Stimulated activated CD8-positive, alpha-beta memory T cell treated with anti-CD3 and anti-CD28 coated beads, Interleukin-4, amount 100 ng/mL, for 1 hour (primary cell): ENCODE measurements at places on chromosomes 4 and X.

DNA sequence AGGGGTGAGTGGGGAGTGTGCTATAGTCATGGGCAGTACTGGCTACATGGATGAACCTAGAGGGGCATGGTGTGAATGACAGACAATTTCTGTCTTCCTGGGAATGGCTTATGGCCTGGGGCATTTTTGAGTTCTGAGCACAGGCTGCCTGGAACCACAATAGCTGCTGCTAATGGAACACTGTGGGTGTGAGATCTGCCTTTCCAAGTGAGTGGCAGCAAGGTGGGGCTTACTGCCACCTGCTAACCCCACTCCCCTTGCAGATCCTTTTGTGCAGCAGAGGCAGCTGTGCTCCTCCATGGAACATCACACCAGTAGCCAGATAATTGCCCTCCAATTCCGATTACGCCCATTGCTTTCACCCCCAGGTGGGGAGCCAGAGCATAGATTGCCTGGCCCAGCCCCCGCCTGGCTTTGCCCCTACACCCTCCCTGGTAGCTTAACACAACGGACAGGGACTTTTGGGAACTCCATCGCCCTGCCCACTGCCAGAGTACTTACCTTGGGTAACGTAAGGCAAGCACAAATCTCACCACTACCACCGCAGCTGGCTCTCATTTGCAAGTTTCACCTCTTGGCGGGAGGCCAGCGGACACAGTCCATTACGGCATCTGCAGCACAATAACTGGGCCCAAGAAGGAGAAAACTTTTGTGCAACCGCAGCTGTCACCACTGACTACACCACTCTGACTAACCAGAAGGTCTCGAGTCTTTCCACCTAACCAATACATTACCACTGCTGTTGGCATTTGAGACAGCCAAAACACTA lies 421.2 kb upstream of the NWD2 start:
- no peak for DNase-seq

DNA sequence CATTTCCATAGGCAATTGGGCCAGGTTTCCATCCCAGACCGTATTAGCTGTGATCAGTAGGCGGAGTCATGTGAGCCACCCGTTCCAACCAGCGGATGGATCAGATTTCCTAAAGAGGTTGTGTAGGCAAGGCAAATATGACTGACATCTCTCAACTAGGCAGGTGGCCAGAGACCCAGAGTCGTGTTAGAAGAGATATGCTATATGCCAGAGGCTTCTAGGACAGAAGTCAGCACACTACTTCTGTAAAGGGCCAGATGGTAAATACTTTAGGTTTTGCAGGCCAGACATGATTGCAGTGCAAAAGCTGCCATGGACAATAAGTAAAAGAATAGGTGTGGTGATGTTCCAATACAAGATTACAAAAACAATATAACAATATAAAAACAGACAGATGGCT lies 788.4 kb downstream of the RPA4 start:
- no peak for DNase-seq

DNA sequence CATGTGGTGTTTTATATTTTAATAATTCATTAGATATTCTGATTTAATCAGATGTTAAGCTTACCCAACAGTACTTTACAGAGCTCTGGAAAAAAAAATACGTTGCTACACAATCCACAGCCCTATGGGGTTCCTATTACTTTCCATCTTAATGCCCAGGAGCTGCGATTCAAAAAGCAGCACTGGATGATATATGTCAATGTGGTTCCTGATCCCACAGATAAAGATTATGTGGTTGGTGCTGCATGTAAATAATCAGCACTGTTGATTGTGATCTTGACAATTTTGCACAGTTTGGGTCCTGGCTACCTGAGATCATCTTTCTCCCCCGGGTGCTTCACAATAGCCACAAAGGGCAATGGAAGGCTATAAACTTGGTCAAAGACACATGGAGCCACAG lies 72.7 kb upstream of the DCLK2 start:
- DNase-seq: no peak

DNA sequence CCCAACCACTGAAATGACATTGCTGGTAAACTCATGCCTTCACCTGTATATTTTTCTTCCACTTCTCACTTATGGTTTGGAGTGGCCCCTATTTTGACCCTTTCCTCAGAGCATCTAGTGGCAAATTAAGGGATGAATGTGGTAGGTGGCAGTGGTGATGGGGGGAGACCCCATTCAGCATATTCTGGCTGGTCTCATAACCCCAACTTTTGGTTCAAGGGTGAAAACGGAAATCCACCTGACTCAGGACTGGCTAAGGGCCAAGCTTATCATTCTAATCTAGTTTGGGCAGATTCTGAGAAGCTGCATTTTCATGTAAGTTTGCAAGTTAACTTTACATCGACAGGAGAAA lies 47.0 kb upstream of the NSUN7 start:
- no peak for DNase-seq

GRCh38 chr4:123446865-123447474 lies 50.4 kb downstream of the SPRY1 start:
- no peak for DNase-seq

DNA sequence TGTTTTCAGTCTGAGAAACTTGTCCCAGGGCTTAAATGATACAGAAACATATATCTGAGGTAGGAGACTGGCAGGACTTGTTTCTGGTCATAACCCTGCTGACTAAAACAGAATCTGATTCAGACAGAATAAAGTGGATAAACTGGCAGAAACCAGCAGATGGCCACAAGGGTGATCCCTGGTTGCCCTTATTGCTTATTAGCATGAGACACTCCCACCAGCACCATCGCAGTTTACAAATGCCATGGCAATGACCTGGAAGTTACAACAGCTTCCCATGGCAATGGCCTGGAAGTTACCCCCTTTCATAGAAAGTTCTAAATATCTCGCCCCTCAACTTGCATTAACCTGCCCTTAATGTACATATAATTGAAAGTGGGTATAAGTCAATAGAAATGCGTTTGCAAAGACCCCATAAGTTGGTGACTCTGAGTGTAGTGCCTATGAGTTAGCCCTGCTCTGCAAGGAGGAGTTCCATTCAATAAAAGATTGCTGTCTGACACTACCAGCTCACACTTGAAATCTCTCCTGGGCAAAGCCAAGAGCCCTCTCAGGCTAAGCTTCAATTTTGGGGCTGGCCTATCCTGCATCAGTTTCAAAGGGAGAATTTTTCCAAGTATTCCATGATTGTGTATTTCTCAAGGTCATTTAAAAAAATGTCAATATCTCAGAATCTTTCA lies 52.9 kb upstream of the PAGE5 start:
- DNase-seq: no peak

GRCh38 chr4:102511830-102512605 lies 10.9 kb downstream of the NFKB1 start:
- no peak for DNase-seq

DNA sequence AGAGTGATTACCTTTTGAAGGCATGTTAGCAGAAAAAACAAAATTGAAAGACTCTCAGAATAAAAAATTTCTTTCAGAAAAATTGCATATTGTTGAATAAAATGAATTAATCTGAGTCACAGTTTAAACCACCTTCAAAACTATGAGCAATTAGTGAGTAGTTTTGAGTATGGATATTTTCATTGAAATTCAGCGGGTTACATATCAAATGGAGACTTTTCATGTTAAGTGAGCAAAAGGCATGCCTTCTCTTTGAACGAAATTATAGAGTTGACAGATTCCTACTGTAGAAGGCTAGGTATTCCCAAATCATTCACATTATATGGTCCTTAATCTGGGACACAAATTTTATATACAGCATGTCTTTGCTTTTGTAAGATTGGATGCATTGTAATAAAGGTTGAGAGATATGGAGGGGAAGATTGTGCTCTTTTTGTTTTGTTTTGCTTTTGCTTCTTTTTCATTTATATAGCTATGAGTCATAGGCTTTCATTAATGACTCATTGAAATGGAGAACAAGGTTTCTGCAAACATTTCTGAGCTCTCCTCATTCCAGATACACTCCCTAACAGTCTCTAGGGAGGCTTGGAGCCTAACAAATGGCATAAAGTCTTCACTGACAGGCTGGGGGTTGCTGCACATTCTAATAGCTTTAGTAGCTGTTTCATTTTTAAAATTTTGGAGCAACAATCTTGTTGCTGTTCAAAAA lies 21.6 kb downstream of the PCDH18 start:
- DNase-seq: no peak

- DNase-seq: no peak
Observed at GRCh38 chr4:127656047-127656680, 23.4 kb downstream of the INTU start.

GRCh38 chrX:10457092-10457491 lies 163.3 kb downstream of the MID1 start:
- DNase-seq: no peak

DNA sequence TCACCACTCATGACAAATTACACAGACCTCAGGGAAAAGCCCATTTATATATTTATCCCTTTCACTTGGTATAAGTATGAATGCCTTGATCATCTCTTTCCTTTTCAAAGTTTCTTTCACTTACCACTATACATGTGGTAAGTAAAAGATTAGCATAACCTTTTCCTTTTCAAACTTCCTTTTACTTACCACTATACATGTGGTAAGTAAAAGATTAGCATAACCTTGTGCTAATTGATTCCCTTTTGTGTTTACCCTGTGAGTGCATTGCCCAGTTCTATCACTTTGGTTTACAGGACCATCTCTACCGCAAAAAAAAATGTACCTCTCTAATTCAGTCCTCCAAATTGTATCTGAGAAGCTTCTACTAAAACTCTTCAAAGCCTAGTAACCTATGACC lies 32.7 kb upstream of the TCEANC start:
- no peak for DNase-seq

DNA sequence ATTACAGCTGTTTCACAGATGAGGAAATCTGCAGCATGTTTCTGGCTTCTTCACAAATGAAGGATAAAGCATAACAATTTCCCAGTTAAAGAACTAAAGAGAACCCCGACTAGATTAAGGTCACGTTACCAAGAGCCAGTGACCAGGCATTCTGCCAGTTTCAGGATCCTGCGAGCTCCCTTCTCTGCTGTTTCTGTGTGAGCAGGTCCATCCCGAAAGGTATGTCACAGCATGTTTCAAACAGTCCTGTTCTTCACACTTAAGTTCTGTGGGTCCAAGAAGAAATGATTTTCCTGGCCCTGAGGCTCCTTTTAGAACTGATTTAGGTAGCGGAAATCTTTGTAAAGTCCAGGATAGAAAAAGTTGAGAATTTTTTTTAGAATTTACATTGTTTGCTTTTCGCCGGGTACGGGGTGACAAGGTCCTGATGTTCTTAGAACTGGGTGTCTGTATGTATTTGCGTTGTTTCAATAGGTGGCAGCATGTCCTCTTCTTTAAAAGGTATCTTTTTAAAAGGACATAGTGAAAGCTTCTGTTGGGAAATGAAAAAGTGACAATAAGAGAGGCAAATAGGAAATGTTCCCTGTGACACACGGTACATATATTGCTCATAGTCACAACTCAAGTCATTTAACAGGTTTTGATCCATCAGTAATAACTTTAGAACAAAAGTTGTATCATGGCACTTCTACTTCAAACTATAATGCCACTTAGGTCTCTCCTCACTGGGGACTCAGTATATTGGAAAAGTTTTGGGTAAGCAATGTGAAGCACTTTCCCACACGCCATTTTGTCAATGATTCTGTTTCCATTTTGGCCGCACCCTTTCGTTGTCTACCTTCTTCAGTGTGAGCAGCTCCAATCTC lies 18.4 kb downstream of the IL21 start:
- DNase-seq: no peak

DNA sequence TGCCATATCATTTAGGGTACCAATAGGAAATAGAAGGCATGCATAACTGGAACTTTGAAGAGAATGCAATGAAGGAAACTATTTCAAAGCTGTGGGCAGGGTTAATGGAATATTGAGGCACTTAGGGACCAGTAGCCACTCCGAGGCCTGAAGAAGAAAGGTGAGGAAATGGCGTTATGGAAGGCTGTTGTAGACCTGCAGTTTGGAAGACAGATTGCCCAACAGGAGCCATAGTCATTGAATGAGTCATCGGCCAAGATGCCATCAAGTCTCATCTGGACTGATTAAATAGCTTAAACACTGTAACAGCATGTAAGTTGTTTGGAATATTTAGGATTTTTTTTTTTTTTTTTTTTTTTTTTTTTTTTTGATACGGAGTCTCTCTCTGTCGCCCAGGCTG lies 11.6 kb downstream of the CXCL13 start:
- DNase-seq: no peak

GRCh38 chrX:93591398-93591797 lies 82.0 kb downstream of the NAP1L3 start:
- DNase-seq: no peak

DNA sequence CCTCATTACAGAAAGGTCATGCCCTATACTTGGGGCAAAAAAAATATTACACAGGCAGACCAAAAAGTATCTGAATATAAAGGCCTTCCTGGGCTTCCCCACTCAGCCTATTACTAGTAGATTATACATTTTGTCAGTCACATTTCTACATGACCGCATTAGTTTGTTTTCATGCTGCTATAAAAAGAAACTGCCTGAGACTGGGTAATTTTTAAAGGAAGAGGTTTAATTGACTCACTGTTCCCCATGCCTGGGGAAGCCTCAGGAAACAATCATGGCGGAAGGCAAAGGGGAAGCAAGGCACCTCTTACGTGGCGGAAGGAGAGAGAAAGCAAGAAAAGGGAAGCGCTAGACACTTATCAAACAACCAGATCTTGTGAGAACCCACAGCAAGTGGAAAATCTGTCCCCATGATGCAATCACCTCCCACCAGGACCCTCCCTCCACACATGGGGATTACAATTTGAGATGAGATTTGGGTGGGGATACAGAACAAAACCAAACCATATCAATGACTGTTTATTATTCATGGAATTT lies 1312.0 kb downstream of the PCDH7 start:
- DNase-seq: no peak

- DNase-seq: no peak
Observed at GRCh38 chr4:124199755-124200154, 512.8 kb downstream of the ANKRD50 start.

DNA sequence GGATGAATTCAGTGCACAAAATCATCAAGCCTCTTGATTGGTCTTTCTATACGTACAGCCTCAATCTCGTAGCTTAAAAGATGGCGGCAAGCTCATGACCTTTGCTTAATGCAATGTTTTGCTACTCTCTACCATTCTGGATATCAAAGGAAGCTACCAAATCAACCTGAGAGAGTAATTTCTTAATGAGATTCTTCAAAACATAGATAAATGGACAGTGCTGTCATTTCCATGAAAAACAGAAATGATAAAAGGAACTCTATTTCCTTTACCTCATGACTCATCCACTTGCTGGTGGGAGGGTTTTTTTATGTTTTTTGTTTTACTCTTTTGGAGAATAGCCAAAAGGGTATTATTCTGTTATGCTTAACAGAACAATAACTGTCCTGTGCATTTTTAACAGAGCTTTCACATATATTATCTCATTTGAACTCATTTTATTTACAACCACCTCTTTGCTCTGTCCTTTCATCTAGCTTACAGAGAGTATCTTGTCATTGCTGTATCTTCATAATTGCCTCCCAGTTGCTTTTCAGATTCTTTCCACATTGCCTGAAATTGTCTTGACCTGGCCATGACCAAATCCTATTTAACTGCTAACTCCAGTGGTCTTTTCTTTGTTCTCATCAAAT lies 138.6 kb upstream of the GPR101 start:
- no peak for DNase-seq

GRCh38 chr4:30818541-30818940 lies 98.4 kb downstream of the PCDH7 start:
- DNase-seq: no peak

- DNase-seq: no peak
Observed at GRCh38 chr4:46956451-46956850, 36.9 kb downstream of the GABRA4 start.
